HuH-7.5 (cell line): ENCODE measurements at places on chromosomes 5 and 9.

DNA sequence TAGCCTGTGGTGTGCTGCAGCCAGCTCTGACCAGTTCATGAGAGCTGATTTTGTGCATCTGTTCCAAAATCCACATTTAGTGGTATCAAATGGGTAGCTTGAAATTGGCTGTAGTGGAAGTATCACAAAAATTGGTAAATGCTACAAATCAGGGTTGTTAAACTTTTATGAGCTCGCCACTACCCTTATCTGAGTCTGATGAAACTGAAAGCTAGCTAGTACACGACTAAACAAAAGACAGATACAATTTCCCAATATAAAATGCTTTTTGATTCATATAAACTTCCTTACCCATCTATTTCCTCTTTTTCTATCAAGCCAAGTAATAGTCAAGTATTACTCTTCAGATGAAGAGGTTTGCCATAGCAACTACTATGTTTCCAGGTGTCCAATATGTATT, 392.0 kb downstream of the TMEM161B start:
- DNase-seq, result no peak

GRCh38 chr9:16057541-16057940, 504.7 kb downstream of the CCDC171 start:
- DNase-seq, result no peak

- DNase-seq, result no peak
Observed at GRCh38 chr9:96508227-96508940, 58.4 kb downstream of the HABP4 start.

GRCh38 chr5:157520911-157521703, 54.5 kb downstream of the ADAM19 start:
- DNase-seq, result no peak

GRCh38 chr9:133914442-133915342, 77.4 kb downstream of the VAV2 start:
- no peak for DNase-seq

DNA sequence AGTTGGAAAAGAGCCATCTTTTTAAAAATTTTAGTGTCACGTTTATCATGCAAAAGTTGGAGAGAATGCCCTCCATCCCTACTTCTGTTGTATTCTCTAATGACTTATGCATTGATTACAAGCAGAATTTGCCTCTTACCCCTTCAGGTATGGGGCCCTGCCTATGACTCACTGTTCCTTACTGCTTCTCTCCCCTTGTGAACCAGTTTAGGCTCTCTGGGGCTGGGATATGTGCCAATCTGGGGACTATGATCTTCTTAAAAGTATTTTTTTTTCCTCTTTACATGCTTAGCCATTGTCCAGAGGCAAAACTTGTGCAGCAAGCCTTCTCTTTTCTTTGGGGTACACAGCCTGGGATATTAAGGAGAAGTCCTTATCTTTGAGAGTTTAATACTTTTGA, 37.4 kb downstream of the CAMK4 start:
- no peak for DNase-seq

DNA sequence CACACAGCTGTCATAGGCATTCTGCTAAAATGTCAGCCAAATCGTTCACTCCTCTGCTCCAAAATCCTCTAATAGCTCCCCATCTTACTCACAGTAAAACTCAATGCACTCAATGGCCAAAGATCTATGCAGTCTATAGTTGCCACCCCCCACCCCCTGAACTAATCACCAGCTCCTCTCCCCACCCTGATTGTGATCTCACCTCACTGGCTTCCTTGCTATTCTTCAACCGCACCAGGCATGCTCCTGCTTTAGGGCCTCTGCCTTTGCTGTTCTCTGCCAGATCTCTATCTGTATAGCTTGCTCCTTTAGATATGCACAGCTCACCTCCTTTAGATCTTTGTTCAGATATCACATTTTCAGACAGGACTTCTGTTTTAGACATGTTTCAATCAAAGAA, 33.2 kb upstream of the SNX2 start:
- DNase-seq, result no peak

GRCh38 chr5:129096382-129096991, 1.9 kb downstream of the ISOC1 start:
- no peak for DNase-seq

DNA sequence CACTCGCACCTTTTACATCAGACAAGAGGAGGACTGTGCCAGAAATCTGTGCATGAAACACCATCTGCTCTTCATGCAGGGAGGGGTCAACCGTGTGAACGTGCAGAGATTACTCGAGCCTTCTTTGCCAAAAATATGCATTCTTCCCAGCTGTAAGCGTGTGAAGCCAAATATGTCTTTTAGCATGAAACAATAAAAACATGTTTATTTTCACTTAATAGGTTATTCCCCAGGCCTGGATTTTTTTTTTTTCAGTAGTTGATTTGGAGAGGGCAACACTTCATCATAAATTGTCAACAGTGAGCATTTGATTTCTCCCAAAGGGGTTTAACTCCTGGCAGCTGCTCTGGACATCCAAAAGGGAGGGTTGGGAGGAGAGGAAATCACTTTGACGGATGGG, 23.8 kb downstream of the PLAC8L1 start:
- DNase-seq, result no peak

GRCh38 chr5:39016587-39017275, 57.5 kb downstream of the RICTOR start:
- no peak for DNase-seq

DNA sequence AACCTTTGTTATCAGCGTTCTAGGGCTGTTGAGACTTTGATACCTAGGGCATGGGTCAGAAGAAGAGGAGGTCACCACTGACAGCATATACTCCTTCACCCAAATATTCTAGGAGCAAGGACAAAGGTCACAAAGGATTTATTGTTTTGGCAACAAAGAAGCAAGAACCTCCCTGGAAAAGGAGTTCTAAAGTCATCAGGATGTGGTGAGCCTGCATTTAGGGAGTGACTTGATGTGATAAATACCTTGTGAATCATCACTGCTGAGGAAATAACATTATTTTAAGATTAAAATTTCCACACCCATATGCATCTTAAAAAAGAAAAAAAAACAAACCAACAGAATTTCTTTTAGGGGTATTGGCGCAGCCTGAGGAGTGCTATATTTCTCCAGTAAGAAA, 13.9 kb downstream of the IFNA1 start:
- DNase-seq, result no peak

GRCh38 chr9:112898872-112899311, 8.2 kb upstream of the SLC46A2 start:
- DNase-seq, result no peak

GRCh38 chr5:180097926-180098325, 26.4 kb upstream of the RNF130 start:
- DNase-seq, result no peak

DNA sequence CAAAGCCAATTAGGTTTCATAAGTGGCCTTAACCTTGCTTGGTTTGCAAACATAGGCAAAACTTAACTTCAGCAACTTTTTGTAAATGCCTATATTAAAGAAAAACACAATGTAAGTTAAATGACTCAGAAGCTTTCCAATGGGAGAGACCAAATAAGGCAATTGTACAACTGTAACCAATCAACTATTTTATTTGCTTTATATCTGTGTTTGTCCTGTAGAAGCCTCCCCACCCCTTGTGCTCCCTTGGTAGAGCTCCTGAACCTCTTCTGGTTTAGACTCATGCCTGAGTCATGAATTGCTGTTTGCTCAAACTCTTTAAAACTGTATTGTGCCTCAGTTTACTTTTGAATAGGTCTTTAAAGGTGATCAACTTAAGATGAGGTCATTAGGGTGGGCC, 3.0 kb upstream of the C1QTNF3 start:
- DNase-seq, result no peak

DNA sequence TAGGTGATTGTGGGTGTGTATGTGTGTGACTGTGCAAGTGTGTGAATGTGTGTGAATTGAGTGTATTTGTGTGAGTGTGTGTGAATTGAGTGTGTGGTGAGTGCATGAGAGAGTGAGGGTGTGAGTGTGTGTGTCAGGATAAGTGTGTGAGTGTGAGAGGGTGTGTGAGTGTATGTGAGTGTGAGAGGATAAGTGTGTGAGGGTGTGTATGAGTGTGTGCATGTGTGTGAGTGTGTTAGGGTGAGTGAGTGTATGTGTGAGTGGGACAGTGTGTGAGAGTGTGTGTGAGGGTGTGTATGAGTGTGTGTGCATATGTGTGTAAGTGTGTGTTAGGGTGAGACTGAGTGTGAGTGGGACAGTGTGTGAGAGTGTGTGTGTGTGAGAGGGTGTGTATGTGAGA, 21.7 kb downstream of the GPRIN1 start:
- DNase-seq, result no peak

- DNase-seq, result no peak
Observed at GRCh38 chr5:80502800-80503199, 14.9 kb downstream of the FAM151B start.

- DNase-seq, result no peak
Observed at GRCh38 chr5:102600964-102601363, 102.2 kb upstream of the SLCO6A1 start.

GRCh38 chr5:157823655-157824054, 35.3 kb downstream of the CLINT1 start:
- no peak for DNase-seq

- DNase-seq, result no peak
Observed at GRCh38 chr5:151014680-151015343, 5.6 kb upstream of the GPX3 start.

DNA sequence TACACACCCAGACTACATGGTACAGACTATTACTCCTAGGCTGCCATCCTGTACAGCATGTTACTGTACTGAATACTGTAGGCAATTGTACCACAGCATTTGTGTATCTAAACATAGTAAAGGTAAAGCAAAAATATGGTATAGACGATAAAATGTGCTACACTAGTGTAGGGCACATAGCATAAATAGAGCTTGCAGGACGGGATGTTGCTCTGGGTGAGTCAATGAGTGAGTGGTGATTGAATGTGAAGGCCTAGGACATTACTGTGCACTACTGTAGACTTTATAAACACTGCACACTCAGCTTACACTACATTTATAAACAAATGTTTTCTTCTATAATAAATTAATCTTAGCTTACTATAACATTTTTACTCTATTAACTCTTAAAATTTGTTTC, 25.6 kb downstream of the ANKRD55 start:
- no peak for DNase-seq

GRCh38 chr9:120230227-120230626, 349.7 kb downstream of the CDK5RAP2 start:
- DNase-seq, result no peak

- no peak for DNase-seq
Observed at GRCh38 chr9:35026671-35027070, 37.1 kb downstream of the DNAJB5 start.

DNA sequence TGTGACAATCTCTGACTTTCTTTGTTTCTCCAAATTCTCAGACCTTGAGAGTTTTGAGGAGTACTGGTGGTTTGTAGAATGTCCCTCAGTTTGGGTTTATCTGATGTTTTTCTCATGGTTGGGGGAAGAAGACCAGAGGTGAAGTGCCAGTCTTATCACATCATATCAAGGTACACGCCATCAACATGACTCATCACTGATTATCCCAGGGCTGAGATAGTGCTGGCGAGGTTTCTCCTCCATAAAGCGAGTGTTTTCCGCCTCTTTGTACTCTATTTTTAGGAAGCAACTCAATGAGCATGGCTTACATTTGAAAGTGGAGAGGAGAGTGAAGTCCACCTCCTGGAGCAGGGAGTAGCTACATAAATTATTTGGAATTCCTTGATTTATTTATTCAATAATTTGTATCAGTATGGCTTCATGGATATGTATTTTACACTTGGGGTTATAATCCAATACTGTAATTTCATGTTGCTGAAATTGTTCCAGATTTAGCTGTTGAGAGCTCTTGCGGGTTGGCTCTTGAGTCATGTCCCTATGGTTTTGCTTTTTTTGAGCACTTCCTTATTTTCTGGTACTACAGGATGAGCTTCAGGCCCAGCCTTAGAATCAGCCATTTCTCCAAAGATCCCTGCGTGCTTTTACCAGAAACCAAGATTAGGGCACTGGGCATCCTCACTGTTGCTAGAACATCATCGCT, 23.9 kb downstream of the DCANP1 start:
- no peak for DNase-seq

GRCh38 chr9:132268725-132269352, 85.9 kb downstream of the SETX start:
- DNase-seq, result peak; percentile 52

GRCh38 chr5:5941486-5941885, 436.9 kb downstream of the MED10 start:
- no peak for DNase-seq

GRCh38 chr5:103428411-103428871, 134.1 kb downstream of the NUDT12 start:
- no peak for DNase-seq

- DNase-seq, result no peak
Observed at GRCh38 chr5:107517185-107518033, 153.3 kb downstream of the EFNA5 start.

DNA sequence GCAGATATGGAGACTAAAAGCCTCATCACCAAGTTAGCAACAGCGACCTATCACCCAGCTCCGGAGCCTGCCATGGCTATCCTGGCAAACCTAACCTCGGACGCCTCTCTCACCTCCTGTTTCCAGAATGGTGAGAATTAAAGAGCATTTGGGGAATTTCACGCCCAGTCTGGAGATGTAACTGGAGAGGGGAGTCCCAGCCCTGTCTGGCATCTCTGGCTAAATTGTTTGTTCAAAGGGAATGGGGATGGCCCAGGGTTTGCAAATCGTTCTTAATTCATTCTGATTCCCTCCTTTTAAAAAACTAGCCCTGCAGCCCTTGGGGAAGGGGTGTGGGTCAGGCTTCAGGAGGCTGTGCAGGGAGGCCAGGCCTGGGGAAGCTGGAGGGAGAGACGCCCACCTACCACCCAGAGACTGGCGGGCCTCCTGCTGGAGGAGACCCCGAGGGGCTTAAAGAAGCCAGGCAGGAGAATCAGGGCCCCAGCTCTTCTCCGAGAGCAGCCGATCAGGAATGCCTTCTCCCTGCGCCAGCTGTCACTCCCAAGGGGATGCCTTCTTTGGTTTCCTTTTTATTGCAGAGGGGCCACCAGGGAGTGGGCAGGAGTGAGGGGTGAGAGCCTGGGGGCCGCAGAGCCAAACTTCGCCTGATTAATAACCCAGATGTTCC, 964 bp upstream of the COL5A1 start:
- DNase-seq, result no peak

GRCh38 chr9:94298949-94299599, 29.4 kb downstream of the NUTM2F start:
- no peak for DNase-seq

DNA sequence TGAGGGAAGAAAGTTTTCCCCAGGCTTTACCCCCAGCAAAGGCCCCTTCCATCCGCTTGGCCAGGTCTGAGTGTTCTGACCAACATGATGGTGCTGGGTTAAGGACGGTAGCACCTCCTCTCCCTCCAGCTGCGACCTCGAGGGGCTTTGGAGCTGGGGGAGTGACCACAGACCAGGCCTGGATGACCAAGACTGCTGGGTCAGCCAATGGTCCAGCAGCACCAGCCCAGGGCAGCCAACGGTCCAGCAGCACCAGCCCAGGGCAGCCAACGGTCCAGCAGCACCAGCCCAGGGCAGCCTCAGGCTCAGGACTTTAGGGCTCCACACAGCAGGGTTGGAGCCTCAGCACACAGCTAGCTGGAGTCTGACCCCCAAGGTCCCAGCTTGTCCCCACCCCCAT, 57.2 kb upstream of the CNOT6 start:
- no peak for DNase-seq

- no peak for DNase-seq
Observed at GRCh38 chr9:104177003-104177611, 83.0 kb downstream of the SMC2 start.

GRCh38 chr5:88875341-88876234, 7.4 kb downstream of the MEF2C start:
- DNase-seq, result no peak
